Cerebellar nuclear complex (tissue), 1 donor: ENCODE measurements at places on chromosomes 2 and 18.

GRCh38 chr18:37285825-37286224 lies 279.8 kb downstream of the CELF4 start:
- no peak for DNase-seq

GRCh38 chr2:236073246-236073645 lies 94.9 kb downstream of the GBX2 start:
- no peak for DNase-seq

DNA sequence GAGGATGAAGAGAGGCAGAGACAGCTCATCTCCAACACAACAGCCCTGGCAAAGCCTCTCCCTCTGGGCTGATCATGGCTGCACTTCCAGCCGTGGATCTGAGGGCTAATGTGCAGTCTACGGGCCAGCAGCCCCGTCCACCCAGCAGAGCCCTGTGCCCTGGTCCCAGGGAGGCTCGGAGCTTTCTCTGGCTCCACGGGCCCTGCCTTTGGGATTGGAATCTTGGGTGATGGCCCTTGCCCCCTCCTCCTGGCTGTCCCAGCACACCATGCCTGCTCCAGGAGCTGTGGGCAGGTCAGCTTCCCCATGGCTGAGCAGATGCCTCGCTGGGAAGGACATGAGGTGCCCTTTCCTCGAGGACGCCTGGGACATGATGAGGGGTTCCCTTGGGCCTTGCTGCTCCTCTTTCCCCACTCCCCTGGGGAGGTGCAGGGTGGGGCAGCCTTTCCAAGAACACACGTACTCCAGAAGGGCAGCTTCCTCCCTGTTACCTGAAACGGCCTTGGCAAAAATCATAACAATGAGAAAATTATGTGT lies 66.9 kb downstream of the C18orf63 start:
- DNase-seq, result no peak

- peak; percentile 7 for DNase-seq
These were observed 76.0 kb downstream of the TGIF1 start for GRCh38 chr18:3525870-3526420.

DNA sequence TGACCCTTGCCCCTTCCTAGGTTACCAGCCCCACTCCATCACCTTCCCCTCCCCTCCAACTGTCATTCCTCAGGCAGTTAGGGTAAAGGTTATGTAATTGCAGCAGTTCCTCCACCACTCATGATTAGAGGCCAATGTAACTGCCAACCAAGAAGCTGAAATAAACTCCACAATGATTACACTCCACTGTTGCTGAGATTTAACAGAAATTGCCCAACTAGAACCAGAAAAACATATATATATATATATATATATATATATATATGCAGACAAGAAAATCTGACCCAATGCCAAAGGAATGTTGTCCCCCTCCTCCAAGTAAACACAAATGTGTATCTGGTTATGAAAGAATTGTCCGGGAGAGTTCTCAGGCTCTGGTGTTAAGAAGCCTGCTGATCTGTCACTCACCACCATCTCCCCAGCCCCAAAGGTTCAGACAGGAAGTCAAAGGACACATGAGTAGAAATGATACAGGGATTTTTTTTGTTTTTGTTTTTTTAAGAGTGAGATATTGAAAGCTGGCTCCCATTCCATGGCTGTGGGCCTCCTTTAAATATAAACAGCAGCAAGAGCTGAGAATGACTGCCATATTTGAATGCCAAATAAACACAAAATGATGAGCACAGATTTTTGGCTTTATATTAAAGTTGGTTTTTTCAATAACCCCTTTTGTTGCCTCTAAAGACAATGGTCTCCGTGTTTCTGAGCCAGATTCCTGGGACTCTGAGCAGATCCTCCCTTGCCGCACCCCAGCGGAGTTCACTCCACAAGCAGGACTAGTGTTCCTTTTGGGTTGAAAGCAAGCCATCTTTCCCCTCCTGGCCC lies 127.2 kb upstream of the MAPRE2 start:
- DNase-seq, result no peak

- no peak for DNase-seq
These were observed 28.6 kb upstream of the PPP4R1 start for GRCh38 chr18:9642799-9643462.

DNA sequence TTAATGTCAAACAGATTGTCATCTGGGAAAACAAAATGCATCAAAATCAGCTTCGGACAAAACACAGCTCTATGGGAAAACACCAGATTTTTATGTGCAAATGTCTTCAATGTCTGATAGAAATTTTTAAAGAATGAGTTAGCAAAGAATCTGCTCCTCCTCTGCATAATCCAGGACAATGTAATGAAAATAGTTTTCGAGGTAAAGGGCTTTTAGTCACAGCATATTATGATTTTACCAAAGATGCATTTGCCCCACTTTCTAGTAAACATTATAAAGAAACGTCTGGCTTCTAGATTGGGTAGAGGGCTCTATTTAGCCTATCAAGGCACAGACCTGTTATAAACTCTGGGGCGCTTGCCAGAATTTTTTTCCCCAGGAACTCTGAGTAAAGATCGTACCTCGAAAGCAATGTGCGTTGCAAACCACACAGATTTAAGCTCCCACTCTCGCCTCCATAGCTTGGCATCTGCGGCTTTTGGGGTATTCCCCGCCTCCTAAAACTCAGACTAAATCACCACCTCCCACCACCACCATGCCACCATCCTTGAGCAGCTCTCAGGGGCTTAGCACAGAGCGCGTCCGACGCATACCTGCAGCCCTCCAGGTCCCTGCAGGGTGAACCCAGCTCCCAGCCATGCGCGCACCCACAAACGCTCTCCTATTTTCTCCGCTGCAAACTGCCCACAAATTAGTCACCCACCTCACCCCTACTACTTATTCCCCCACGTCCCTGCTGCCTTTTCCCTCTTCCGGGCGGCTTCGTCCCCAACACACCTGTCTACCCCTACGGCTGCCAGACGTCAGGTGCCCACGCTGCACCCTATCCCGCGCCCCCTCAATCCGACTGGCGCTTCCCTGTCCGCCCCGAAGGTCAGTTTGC lies 829 bp downstream of the ACVR1C start:
- DNase-seq, result no peak

- DNase-seq, result no peak
These were observed 14.5 kb upstream of the LPIN2 start for GRCh38 chr18:3027370-3027891.

DNA sequence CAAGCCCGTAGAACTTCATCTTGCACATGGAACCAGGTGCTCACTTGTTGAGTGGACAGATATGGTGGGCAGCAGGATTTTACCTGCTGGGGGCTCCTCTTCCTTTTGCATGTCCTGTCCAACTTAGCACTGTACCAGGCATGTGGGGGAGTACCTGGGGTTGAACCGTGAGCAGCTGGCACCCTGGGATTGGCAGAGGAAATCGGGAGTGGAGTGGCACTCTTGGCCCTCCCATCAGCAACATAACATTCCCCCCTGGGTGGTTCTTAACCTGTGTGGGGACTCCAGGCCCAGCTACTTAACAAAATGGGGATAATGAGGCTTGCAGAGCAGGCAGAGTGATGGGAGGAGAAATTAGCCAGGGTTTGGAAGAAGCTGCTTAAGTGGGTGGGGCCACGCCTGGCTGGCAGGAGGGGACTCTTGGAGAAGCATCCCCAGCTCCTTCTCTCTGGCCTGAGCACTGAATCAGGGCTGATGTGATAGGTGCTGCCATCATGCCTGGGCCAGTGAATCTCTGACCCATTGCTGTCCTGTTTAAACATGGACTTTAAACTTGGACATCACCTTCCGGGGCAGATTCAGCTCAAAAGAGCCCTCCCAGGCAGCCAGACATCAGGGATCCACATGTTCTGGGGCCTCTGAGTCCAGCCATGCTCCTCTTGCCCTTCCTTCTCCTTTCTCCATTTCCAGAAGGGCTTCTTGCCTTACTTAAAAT lies 15.5 kb downstream of the FOSL2 start:
- no peak for DNase-seq

- DNase-seq, result no peak
These were observed 21.7 kb downstream of the AKAIN1 start for GRCh38 chr18:5175378-5175777.

DNA sequence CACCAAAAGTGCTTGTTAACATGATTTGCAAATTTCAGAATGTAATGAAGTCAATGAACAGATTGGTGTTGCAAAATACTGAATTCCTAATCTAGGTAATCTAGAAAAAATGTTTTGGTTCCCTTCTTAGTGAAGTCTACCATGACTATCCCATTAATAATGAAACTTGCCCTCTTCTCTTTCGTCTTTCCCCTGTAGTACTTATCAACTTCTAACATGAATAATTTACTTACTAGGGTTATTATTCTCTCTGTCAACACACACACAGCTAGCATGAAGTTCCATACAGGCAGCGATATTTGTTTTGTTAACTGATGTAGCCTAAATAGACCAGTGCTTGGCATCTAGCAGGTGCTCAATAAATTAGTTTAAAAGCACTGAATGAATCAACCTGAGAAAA lies 160.2 kb downstream of the NCK2 start:
- no peak for DNase-seq

DNA sequence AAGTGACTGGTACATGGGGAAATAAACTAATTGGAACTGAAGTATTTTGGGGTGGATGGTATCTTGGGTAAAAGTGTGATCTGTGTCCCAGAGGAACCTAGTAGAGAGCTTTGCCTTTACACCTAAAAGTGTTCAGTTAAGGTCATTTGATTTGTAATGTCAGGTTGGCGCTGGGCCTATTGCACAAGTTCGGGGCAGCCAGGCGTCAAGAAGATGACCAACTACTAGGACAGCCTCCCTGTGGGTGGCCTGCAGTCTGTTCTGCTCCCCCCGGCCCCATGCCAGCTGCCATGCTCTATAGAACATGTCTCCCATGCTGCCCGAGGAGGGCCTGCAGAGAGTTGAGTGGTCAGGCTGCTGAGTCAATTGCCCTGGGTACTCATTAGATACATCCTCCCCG lies 10.1 kb downstream of the RRM2 start:
- DNase-seq, result no peak

DNA sequence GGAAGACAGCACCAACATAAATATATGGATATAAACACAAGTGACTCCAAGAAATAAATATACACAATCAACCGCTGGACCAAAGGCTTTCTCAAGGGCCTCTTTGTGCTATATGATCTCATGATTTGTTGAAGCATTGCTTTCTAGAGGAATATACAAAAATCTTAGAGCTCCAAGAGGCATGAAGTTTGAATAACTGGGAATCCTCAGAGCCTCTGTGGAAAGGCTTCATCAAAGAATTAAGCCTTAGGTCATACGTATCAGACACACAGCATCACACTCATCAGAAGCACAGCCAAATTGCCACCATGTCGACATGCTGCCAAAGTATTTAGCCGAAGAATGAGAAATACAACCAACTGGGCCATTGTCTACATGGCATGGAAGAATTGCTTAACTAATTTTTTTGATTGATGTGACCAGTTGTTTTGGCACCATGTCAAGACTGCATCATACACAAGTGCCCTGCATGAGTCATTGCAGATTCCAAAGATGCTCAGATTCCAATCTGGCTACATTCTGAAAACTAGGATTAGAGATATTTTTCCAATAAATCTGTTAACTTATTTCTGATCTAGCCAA lies 860.6 kb upstream of the ZEB2 start:
- no peak for DNase-seq

DNA sequence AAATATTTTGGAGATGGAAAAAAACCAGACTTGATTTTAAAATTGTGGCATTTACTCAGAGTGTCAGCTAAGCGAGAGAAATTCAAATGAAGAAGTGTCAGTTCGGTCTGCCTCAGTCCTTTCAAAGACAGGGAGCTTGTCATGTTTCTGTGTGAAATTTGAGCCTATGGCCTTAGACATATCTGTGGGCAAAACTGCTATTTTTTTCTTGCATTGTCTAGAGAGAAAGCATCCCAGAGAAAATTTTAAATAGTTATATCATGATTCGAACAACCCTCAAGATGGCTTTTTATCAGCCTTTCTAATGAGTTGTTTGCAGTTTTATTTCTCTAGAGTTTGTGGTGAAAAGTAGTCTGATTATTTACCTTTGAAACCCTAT lies 50.2 kb upstream of the KCNE4 start:
- DNase-seq, result no peak

DNA sequence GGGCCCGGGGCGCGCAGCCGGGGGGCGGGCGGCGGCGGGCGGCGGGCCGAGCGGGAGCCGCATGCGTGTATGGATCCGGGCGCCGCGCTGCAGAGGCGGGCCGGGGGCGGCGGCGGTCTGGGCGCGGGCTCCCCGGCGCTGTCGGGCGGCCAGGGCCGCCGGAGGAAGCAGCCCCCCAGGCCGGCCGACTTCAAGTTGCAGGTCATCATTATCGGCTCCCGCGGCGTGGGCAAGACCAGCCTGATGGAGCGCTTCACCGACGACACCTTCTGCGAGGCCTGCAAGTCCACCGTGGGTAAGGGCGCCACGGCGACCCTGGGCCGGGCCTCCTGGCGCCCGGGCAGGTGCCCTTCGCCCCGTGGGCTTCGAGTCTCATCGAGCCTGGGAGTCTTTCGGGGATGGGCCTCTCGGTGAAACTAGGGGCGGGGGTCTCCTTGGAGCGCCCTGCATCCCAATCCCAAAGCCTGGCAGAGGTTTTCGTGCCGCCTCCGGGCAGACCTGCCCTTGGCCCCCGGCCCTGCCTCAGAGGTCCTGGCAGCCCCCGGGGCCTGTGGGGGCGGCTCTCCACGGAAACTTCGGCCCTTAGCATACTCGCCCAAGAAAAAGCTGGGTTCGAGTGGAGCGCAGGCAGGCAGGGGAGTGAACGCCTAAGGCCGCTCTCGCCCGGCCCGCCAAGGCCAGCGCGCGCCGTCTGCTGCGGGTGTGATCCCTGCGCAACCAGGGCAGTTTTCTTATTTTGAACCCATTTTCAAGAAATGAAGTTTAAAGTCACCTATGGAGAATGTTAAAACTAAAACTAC lies 622 bp downstream of the RAB12 start:
- DNase-seq, result no peak

DNA sequence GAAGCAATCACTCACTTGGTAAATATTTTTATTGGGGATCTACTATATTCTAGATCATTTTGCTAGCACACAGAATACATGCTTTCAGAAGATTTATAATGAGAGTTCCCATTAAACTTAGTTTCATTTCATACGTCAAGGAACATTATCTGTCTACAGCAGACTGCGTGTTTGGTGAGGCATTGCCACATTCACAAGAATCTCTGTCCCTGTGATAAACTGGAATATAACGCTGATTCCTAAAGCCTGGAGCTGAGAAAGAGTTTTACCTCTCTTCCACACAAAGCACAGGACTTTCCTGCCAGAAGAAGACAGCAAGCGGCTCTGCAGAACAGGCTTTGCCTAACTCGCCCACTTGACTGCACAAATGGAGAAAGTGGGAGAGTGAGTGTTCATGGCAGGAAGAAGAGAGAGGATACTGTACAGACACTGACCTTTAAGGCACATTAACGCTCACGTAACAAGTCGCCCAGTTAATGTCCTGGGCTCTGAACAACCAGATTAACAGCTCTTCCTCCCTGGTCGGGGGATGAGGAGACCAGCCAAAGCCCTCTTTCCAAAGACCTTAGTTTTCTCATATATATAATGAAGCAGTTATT lies 356.2 kb downstream of the GPD2 start:
- DNase-seq, result no peak

GRCh38 chr18:55370936-55371335 lies 217.1 kb downstream of the TCF4 start:
- no peak for DNase-seq

GRCh38 chr2:48417856-48418838 lies 111.8 kb upstream of the STON1 start:
- no peak for DNase-seq

GRCh38 chr2:151978709-151979108 lies 120.1 kb downstream of the CACNB4 start:
- peak; percentile 89 for DNase-seq
